ENCODE measurements at places on chromosomes 11 and 22. TPM values are rescaled to one million over a fixed set of nuclear protein-coding genes. Genes with fewer than 3 reads are reported as not detected.

ZNRF3 gene
- polyA plus RNA-seq = 0.11 TPM

OR10D3 gene
- not detected for polyA plus RNA-seq

P4HA3 gene
- polyA plus RNA-seq = not detected

OR10AG1 gene
- polyA plus RNA-seq = not detected

MMP12 gene
- not detected for polyA plus RNA-seq

RTN4RL2 gene
- polyA plus RNA-seq = not detected

TRIM22 gene
- 187 TPM for polyA plus RNA-seq

SMIM35 gene
- polyA plus RNA-seq = 0.21 TPM

DRICH1 gene
- not detected for polyA plus RNA-seq

YPEL1 gene
- 4.9 TPM for polyA plus RNA-seq

OR51I1 gene
- not detected for polyA plus RNA-seq

ABCC8 gene
- not detected for polyA plus RNA-seq

SLC17A6 gene
- polyA plus RNA-seq = not detected

CATSPERZ gene
- polyA plus RNA-seq = not detected

DUSP8 gene
- polyA plus RNA-seq = not detected

CRACR2B gene
- polyA plus RNA-seq = not detected

UBQLNL gene
- not detected for polyA plus RNA-seq

RIMBP3C gene
- not detected for polyA plus RNA-seq

TSGA10IP gene
- polyA plus RNA-seq = not detected

CRYBB3 gene
- polyA plus RNA-seq = not detected

MUC2 gene
- polyA plus RNA-seq = not detected

TMPRSS13 gene
- polyA plus RNA-seq = 0.94 TPM

GLYAT gene
- polyA plus RNA-seq = not detected

OR51B2 gene
- polyA plus RNA-seq = not detected

KCNA4 gene
- not detected for polyA plus RNA-seq

TPBGL gene
- polyA plus RNA-seq = 0.30 TPM

POU2AF2 gene
- not detected for polyA plus RNA-seq

OR10A2 gene
- polyA plus RNA-seq = not detected

PTPRJ gene
- 16.6 TPM for polyA plus RNA-seq

NXPE1 gene
- polyA plus RNA-seq = not detected

Data from CD4-positive, alpha-beta memory T cell (primary cell).